ENCODE measurements at places on chromosomes 2 and 18.
A peak's percentile ranks its signal among the peaks of the same experiment; 100 is the strongest.

DNA sequence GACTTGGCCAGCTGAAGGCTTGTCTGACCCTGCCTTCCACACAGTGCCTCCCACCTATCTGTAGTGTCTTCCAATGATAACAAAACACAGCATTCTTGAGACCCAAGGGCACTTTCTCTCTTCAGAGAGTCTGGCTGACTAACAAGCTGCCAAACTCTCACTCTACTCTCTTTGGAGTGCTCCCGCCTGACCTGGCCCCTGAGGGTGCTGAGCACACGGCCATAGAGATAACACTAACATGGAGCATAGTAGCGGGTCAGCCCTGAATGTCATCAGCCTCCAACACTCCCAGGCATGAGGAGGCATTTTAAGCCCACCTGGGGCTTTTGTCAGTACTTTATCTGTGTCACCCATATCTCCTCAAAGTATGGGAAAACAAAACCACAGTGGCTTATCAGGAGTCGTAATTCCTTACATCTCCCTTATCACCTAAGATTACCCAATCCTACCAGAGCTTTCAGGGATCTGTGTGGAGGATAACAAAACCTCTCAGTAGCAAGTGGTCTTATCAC, 160.3 kb upstream of the TCF4 start:
- DNase-seq, result peak; percentile 81

GRCh38 chr2:143574069-143574468, 444.9 kb downstream of the ARHGAP15 start:
- peak; percentile 9 for DNase-seq

DNA sequence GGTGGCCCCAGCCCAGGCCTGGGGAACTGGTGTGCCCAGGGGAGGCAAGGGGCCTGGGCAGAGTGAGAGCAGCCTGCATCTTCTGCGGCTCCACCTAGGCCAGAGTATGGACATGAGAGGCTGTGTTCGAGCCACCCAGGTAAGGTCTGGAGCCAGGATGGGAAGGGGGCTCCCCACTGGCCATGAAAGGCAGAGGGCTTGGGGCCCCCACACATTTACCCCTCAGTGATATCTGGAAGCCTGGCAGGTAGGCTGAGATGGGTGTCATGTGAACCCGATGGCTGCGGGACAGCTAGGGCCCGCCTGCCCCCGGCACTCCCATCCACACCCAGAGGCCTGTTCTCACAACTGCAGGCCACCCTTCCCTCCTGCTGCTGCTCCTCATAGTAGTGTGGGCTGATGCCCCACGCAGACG, 13.2 kb downstream of the ADRA2B start:
- DNase-seq, result no peak

- no peak for DNase-seq
Measured at GRCh38 chr2:240530181-240530580, 27.6 kb downstream of the ANKMY1 start.

Measured in hematopoietic multipotent progenitor cell treated with erythropoietin and hydrocortisone succinate and interleukin-3 and kit ligand, for 4 days (in vitro differentiated cells).